ENCODE measurements at places on chromosomes 12 and 14.

DNA sequence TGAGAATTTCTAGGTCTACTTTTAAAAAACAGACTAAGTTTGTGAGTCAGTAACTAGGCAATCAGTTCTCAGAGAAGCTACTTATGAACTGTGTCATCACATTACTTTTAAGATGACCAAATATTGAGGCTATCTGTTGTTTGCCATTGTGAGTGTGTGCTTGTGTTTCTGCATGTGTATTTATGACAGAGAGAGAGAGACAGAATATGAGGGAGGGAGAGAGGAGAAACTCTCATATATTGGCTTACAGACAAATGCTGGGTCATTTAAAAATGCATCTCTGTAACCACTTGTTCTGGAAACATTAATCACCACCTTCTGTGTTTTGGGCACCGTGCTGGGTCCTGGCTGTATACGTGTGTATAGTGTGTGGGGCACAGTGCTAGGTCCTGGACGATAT lies 161.5 kb upstream of the FRMD6 start:
- DNase-seq, result no peak

- DNase-seq, result no peak
Measured at GRCh38 chr12:62215506-62215905, 44.7 kb upstream of the USP15 start.

- DNase-seq, result no peak
Measured at GRCh38 chr12:77189458-77189857, 124.1 kb upstream of the E2F7 start.

- no peak for DNase-seq
Measured at GRCh38 chr12:66600903-66601302, 78.0 kb downstream of the GRIP1 start.

GRCh38 chr14:89658977-89659670 lies 242.1 kb upstream of the FOXN3 start:
- DNase-seq, result no peak

- no peak for DNase-seq
Measured at GRCh38 chr12:120190386-120190785, 4.1 kb downstream of the GCN1 start.

DNA sequence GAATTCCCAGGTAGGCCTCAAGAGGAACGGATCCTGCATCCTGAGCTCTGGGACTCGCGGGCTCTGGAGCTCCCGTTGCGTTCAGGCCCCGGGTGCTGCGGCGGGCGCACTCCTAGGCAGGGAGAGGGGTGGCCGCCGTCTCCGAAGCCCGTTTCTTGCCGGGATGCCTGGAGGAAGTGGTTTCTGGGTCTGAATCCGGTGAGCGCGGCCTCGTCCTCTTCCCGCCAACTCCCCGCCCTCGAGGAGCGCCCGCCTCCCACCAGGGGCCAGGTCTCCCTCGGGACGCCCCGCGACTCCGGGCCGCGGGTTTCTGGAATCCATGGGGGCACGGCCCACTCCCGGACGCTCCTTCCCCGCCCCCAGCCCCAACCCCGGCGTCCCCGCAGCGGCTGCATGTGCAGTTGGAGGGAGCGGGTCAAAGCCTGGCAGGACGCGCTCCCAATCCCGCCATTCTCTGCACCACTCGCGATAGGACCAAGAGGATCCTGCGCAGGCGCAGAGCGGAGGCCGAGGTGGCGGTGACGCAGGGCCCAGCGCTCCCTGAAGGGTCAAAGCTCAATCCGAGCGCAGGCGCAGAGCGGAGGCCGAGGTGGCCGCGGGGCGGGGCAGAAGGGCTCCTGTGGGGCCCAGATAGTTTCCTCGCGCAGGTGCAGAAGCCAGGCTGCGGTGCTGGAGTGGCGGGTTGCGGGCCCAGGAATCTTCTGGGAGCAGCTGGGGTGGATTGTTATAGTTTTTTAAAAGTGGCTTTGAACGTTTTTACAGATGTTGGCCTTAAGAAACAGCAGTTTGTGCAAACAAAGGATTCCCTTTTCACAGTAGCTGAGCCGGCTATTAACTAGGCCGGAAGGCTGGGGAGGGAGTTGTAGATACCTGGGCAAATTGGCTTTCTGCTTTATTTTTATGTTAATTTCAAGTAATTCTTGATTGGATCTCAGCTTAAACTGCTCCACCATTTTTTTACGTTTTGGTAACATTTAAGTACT lies 796.4 kb downstream of the AACS start:
- DNase-seq, result no peak

DNA sequence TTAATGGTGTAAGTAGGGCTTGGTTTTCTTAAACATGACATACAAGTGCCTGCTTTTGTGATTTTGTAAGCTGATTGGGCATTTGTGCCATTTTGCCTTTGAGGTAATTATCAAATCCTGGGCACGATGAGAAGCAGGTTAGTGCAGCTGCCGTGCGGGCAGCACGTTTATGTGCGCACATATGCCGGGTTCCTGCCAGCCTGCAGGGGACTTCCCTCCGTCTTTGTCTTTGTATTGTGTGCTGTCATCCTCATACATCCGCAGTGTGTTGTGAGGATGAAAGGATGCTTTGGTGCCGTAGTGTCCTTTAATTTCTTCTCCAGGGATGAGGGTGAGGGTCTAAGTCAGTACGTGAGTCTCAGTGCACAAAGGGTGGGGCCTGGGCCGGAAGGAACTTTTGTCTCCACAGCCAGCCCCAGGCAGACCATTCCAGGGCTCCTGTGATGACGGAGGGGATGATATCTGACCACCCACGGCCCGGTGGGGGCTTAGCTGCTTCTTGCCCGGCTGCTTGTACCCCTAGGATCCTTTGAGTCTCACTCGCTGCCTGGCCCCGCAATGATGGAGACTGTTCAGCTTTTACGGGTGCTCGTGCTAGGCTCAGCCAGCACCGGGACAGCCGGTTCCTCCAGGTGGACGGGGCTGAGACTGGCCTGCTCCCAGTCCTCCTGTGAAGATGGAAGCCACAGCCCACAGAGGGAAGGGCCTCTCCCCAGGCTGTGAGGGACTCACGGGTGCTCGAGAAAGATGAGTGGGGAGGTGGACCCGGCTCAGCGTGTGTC lies 54.6 kb downstream of the ADGRD1 start:
- no peak for DNase-seq

DNA sequence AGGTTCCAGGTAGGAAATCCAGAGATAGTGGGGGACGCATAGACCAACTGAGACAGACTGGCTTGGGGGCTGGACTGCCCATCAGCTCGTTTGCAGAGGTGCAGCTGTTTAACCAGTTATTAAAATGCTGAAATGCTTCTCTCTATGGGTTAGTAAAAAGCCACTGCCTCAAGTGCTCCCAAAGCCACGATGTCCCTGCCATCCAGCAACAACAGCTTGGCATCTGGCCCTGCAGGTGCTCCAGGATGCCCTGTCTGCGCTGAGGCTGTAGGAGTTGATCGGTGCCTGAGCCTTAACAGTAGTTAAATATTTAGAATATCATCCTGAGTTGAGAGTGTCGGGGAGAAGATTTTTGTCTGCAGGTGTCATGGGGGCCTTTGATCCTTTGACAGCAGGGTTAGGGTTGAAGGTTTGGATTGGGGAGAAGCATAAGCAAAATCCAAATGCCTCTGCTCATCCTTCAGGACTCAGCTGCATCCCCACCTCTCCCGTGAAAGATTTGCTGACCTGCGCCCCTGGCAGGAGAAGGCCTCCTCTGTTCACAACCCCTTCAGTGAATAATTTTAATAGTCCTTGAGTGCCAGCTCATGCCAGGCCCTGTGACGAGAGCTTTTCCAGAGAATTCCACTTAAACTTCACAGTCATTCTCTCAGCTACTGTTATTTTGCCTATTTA lies 127.3 kb upstream of the PWP1 start:
- no peak for DNase-seq

DNA sequence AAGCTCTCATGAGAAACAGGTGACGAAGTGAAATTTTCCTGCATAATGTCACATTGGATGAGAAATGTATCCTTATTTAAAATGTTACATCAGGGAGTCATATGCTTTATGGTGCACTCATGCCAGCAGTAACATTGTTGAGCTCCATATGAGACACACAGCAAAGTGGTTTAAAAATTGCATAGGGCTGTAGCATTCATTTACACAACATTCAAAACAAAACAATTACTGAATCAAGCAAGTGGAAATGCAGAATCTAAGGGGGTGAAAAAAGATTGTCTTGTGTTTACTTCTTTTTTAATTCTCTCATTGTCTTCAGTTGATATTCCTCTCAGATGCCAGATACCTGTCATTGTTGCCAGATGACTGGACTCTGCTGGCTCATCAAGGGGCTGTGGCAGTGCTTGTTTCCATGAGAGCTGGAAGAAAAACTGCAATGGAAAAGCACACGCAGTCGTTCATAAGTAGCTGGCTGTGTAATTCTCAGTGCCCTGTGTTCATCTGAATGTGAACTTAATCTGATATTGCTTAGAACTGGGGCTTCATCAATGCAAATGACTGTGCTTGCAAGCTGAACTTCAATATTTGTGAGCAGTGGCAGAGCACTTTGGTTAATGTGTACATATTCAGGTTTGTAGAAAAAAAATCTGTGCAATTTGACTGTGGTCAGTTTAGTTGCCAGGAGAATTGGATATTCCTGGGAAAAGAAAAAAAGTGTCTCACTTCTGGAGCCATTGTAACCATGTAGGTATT lies 305.6 kb downstream of the RAD51B start:
- no peak for DNase-seq

- DNase-seq, result no peak
Measured at GRCh38 chr14:39108791-39109190, 5.3 kb upstream of the GEMIN2 start.

GRCh38 chr12:111126331-111126730 lies 206.0 kb upstream of the MYL2 start:
- no peak for DNase-seq

DNA sequence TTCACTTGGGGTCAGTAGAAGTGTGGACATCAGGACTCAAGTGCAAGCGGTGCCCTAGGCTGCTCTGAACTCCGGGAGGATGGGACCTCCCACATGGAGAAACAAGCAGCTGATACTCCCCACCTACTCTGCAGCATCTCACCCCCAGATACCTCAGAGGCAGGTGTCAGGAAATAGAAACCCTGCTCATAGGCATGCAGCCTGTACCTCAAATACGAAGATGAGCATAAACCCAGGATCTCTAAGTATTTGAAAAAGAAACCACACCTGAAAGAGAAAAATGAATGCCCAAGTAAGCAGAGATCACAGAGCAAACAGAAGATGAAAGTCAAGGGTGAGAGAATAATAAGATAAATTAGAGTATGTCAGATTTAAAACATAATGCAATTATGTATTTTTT lies 75.6 kb upstream of the WSCD2 start:
- DNase-seq, result no peak

DNA sequence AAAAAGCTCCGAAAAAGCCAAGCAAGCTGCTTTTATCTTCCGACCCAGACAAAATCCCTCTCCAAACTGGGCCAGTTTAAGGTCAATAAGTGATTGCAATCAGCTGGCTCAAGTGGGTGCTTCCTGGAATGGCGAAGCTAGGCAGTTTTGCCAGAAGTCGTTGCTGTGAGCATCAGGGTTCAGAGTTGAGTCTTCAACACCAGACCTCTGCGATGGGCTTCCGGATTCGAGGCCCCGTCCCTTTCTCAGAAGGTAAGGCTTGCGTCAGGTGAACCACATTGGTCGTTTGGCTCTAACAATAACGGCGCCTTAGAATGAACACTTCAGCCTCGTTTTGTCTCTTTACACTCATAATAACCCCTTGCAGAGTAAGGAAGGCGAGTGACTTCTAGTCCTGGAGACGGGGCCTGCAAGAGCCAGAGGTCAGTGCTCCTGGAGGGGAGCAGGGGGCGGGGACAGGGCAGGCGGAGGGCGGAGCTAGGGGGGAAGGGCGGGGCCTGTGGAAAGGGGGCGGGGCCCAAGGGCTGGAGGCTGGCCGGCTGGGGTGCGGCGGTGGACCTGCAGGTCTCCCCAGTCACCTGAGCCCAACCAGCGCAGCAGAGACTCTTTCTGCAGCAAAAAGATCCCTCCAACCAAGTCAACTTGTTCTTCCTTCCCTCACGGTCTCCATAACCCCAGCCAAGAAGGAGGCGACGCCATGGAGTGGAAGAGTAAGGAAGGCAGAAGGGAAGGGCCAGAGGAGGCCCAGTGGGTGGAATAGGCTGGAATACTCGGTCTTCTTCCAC lies 34.0 kb upstream of the NFYB start:
- no peak for DNase-seq

GRCh38 chr14:60508707-60509437 lies at the start of gene SIX6:
Gene SIX6, plus strand, starts transcription at chr14:60509146. Its CDS starts 253 bp downstream, at chr14:60509399.
- DNase-seq, result no peak

DNA sequence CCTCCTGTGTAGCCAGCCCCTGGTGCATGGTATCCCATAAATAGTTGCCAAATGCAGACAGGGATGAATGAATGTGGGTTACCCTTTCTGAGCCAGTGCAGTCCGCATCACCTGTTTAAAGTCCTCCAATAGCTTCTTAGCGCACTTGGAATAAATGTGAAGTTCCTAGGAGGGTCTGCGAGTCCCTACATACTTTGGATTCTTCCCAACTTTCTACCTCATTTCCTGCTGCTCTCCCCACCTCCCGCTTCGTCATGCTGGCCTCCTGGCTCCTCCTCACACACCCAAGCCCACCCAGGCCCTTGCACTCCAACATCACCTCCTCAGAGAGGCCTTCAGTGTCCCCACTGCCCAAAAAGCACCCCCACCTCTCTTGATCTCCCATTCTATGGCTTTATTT lies 17.7 kb downstream of the RFX4 start:
- no peak for DNase-seq

DNA sequence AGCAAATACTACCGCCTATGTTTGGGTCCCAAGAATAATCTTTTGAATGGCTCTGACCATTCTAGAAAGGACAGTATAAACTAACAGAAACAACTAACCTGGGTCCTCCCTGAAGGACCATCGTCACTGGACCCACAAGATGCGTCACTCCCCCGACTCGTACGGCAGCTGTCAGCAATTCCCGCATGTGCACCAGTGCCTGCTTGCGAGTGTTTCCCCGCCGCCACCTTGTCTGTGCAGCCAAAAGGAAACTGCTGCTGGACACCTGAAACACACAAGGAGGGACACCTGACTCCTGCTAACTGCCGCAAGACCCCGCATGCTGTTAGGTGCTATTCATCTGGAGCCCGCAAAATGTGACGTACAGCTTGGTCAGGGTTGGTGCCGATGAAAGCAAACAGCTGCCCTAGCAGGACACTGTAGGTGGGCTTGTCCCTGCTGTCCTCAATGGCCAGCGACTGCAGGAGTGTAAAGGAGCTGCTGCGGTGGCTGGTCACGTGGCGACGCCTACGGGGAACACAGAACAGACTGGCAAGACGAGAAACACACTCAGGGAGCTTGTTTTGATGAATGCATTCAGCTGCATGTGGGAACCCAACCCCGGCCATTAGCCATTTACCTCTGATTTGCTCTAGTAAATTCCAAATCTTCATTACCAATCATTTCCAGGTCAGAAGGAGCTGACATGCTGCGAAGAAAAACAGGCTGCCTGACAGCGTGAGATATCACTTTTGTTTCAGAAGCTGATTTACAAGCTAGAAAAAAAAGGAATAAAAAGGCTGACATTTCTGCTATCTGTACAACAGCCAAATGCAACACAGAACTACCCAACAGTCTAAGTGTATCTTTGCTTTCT lies 118.1 kb downstream of the TRAFD1 start:
- no peak for DNase-seq

- no peak for DNase-seq
Measured at GRCh38 chr12:116939734-116940133, 29.0 kb downstream of the FBXW8 start.

- no peak for DNase-seq
Measured at GRCh38 chr12:1820191-1820895, at the start of gene LRTM2. Gene LRTM2, plus strand, starts transcription at chr12:1820565. Its CDS starts 7,584 bp downstream, at chr12:1828149.
